ENCODE measurements at places on chromosomes 6 and 20.

DNA sequence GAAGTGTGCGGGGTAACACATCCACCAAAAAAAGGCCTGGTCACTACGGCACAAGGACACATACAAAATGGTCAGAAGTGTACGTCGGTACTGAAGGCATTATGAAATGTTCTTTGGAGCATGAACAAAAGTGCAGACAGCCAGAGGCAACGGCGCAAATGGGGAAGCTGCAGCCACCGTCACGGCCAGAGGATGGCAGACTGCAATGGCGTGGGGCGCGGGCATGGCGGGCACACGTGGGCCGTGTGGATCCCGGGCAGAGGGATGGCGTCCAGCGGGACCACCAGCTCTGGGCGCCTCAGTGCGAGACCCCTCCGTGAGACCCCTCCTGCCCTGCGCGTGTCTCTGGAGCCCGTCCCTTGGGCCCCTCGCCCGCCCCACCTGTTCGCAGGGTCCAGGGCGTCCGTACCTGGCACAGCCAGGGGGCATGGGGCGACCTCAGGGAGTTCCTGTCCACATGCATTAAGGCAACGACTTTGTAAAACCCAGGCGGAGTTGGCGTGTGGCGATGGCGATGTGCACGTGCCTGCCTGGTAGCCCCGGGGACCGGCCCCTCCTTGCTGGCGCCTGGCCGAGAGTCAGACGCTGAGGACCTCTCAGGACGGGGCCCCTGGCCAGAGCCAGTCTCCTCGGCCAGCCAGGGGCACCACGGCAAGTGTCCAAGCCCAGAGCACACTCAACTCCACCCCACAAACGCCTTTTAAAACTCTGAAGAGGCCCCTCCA is 39.5 kb upstream of the CHRNA4 start:
- DNase-seq: no peak

DNA sequence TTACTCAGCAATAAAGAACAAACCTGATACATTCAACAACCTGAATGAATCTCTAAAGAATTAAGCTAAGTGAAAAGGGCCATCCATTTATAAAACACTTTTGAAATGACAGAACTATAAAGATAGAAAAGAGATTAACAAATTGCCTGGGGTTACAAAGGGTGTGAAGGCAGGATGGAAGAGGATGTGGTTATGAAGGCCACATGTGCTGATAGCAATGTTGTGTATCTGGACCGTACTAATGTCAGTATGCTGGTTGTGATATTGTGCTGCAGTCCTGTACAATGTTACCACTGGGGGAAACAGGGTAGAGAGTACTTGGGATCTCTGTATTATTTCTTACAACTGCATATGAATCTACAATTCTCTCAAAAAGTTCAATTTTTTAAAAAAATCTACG is 36.4 kb downstream of the ELOVL5 start:
- DNase-seq: no peak

- DNase-seq: no peak
Observed at GRCh38 chr20:9141070-9141469, 72.2 kb downstream of the PLCB4 start.

- DNase-seq: no peak
Observed at GRCh38 chr20:56453352-56453751, 15.1 kb upstream of the RTF2 start.

DNA sequence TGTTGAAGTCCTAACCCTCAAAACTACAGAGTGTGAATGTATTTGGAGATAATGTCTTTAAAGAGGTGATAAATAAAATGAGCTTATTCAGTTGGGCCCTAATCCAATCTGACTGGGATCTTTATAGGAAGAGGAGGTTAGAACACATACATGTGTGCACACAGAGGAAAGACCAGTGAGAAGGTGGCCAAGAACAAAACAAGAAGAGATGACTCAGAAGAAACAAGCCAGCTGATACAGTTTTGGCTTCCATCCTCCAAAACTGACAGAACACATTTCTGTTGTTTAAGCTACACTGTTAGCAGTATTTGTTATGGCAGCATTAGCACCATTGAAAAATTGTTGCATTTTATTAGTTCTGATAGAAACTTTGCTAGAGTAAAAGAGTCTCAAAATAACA is 609.3 kb upstream of the IMPG1 start:
- no peak for DNase-seq

DNA sequence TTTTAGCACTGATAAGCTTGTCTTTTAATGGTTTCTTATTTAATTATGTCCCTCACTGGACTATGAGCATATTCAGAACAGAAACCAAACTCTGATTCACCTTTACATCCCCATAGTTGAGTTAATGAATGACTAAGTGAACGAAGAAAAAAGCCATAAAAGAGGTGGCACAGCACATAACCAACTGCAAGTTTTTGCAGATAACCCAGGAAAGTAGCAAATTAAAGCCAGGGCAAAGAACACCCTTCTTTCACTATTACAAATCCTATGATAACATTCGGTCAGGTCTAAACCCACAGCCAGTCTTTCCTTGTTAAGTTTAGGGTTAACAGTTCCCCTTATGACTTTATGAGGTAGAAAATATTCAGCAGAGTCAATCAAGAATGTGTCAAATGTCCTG is 102.7 kb downstream of the RIN2 start:
- no peak for DNase-seq

- DNase-seq: no peak
Observed at GRCh38 chr6:135686784-135687301, 164.7 kb upstream of the PDE7B start.

- peak; percentile 30 for DNase-seq
Observed at GRCh38 chr20:3115190-3116107, 30.9 kb upstream of the AVP start.

DNA sequence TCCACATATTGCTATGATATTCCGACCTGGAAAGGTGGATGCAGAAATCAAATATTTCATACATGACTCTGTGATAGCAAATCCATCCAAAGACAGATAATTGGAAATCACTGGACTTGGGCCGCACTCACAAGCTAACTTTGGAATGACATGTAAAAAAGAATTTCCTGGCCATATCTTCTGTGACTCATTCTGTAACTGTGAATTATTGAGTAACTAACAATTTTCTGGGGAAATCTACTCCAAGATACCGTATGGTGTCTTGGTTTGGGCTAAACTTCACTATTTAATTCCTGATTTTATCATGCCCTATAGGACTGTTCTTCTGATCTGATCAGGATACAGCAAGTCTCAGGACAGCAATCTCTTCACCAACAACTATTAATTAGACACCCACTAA is 92.7 kb upstream of the LY86 start:
- DNase-seq: no peak

- no peak for DNase-seq
Observed at GRCh38 chr6:153012856-153013255, 10.3 kb upstream of the MTRF1L start.

- DNase-seq: no peak
Observed at GRCh38 chr6:116108836-116109235, 8.2 kb downstream of the NT5DC1 start.

GRCh38 chr6:90811596-90812226 is 224.8 kb upstream of the MAP3K7 start:
- DNase-seq: no peak

GRCh38 chr20:53439616-53440015 is 154.0 kb downstream of the ZNF217 start:
- DNase-seq: no peak

DNA sequence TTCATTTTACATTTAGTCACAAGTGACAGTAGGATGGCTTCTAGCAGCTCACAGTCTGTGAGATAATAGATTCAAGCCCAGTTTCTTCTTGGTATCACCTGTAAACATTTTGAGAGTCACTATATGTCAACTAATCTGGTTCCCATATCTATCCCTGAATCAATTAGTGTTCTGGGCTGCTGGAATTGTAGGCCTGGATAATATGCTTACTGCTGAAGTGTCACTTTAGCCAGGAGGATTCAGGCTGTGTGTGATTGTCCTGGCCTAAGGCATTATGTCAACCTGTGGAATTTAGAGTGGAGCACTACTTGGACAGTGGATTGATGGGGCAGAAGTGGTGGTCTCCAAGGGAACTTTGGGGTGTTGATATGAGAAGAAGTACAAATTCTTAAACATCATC is 1071.8 kb upstream of the CITED2 start:
- no peak for DNase-seq

GRCh38 chr6:77231438-77232305 is 231.6 kb downstream of the HTR1B start:
- no peak for DNase-seq

GRCh38 chr20:61737346-61737745 is 328.3 kb downstream of the TAF4 start:
- DNase-seq: no peak

DNA sequence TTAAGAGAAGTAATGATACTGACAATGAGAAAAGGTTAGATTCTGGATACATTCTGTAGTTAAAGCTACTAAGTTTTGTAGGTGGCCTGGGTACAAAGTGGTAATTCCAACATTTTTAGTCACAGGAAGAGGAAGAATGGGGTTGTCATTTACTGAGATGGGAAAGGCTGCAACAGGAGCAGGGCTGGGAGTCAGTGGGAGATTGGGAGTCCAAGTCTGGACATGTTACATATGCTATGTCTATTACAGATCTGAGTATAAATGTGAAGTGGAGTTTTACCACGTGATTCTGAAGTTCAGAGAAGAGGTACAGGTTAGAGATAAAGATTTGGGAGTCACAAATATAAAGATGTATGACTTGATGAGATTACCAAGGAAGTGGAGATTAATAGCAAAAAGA is 116.2 kb downstream of the RWDD2A start:
- DNase-seq: no peak

DNA sequence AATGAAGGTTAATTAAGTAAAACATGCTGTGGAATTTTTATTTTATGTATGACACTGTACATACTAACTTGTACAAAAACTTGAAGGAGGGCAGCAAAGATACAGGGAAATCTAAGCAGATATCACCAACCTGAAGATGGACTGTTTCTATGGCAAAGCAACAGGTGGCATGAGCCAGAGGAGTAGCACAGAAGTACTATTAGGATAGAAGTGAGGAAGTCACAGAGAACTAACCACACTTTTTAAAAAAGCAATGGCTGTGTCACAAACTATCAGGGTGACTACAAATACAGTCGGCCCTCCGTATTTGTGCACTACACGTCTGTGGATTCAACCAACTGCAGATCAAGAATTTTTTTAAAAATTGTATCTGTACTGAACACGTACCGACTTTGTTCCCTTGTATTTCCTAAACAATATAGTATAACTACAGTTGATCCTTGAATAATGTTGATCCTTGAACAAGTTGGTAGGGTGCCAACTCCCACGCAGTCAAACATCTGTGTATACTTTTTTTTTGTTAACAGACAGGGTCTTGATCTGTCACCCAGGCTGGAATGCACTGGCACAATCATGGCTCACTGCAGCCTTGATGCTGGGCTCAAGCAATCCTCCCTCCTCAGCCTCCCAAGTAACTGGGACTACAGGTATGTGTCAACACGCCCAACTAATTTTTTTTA is 61.0 kb downstream of the NUDT3 start:
- DNase-seq: no peak

DNA sequence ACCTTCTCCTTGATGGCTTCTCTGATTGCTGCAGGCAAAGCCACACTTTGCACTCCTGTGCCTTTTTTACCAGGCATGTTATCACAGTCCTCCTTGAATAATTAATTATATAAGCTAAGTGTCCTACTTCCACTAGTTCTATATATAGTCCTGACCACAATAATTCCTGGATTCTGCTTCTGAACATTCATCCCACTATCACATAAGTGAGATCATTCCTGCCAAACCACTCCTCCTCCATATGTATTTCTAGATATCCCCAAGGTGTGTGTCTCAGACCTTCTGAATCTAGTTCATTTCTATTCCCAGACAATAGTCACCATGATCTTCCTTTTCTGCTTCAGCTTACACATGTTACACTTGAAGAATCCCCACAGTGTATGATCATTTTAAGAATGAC is 1237.5 kb upstream of the MAP3K7 start:
- no peak for DNase-seq

GRCh38 chr20:62047666-62048345 is 17.9 kb downstream of the TAF4 start:
- DNase-seq: no peak

DNA sequence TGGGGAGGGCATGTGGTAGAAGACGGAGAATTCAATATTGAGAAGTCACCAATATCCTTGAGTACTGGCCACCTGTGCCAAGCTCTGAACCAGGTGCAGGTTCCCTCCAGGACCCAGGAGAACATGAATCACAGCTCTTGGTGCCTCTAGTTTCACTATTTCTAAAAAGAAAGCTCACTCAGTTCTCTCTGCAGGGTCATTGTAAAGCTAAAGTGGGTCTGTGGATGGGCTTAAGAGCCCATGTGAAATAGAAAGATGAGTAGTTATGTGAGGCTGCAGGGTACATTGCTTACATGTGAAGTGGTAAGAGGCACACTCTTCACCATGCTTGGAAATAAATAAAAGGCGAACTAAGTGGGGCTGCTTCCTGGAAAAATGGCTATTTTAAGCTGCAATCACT is 43.6 kb downstream of the ZNF831 start:
- DNase-seq: no peak

DNA sequence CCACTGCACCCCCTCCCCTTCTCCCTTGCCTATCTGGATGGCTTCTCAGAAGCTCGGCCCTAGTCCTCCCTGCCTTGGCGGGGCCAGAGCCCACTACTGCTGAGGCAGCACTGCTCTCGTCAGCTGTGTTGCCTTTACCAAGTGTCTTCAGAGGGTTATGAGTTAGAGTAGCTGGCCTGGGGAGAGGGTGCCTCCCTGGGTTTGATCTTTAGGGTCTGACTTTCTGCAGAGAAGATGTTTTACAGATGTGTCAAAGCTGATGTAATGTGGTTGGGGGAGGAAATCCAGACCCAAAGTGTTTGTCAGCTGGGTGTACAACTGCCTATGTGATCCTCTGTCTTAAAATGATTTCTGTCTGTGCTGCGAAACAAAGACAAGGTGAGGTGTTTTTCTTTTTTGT is 30.4 kb upstream of the PI16 start:
- no peak for DNase-seq

DNA sequence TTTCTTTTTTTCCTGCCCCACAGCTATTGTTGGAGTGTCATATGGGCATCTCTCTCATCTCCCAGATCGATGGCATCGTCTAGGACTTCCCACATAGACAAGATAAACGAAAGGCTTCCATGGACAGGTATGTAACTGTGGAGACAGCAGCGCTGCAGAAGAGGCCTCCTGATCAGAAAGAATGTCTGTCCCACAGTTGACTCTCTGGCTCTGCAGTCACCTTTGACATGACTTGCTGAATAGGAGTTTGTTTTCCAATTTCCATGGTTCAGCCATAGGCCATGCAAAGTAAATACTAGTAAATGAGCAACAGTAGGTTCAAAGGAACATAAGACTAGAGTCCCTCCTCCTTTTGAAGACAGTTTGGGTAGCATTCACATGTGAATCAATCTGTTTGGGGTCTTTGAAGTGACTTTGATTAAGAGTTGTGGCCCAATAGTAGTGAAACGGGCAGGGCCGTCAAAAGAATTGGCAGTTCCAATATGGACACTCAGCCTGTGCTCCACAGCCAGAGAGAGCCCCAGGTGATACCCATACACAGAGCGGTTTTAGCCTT is 134.7 kb upstream of the IFNGR1 start:
- DNase-seq: no peak

- DNase-seq: peak; percentile 72
Observed at GRCh38 chr20:4592316-4593148, 129.2 kb upstream of the PRND start.
